T-helper 17 cell (primary cell): ENCODE measurements at places on chromosomes 1 and 21. TPM values are rescaled to one million over a fixed set of nuclear protein-coding genes. Genes with fewer than 3 reads are reported as not detected.

DNA sequence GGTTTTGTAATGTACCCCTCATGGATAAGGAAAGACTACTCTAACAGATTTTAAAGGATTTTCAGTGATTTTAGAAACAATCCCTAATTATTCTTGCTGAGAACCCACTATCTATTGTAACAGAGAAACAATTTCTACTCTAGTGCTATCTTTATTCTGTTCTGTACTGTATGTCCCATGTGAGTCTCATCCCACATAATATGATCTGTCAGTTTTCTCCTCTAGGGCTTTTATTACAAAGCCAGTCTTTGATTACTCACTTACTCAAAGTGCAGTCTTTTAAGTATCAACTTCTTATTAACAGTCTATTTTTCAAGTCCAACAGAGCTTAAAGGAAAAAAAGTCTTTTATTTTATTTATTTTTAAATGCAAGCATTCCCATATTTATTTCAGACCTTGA, 54.8 kb downstream of the CTH start:
- DNase-seq, result no peak

GRCh38 chr1:207996636-207997035, 85.7 kb upstream of the CD34 start:
- no peak for DNase-seq

The PTGFR gene
- total RNA-seq, result not detected

GRCh38 chr1:3673381-3674099, 21.2 kb downstream of the TP73 start:
- DNase-seq, result no peak

- no peak for DNase-seq
Observed at GRCh38 chr1:16719571-16720350, 20.6 kb upstream of the RNU1-4 start.

- DNase-seq, result no peak
Observed at GRCh38 chr1:153306303-153307220, 6.2 kb downstream of the PGLYRP3 start.

GRCh38 chr1:15176898-15177665, 23.5 kb downstream of the TMEM51 start:
- DNase-seq, result no peak
